ENCODE measurements at places on chromosomes 11 and 22.

DNA sequence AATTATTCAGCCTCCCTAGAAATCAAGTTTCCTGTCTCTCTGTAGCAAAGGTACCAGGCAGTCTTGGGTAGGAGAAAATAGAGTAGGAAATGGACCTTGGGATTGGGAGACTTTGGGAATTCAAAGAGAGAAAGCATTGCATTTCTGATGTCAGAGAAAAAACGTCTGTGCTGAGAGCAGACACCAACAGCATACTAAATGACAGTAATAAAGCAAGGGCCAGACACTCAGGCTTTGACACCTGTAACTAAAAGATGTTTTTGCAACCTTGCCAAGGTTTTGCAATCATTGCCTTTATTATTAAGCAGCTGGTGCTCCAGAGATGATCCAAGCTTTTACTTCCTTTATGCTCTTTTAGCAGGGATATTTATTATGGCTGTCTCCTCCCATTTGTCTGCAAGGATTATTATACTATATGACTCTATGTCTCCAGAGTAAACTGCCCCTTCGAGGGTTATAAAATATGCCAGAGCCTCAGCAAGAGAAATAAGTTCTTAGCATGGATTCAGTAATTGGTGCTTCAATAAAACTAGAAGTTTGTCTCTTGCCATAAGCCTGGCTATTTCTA, 85.2 kb upstream of the GRAMD1B start:
- no peak overlapping the region for H3K4me3 ChIP-seq
- H3K4me1 ChIP-seq, result no peaks in the 10 kb centered on the region
- no peak for DNase-seq
- H3K36me3 ChIP-seq, result no peaks in the 10 kb centered on the region

DNA sequence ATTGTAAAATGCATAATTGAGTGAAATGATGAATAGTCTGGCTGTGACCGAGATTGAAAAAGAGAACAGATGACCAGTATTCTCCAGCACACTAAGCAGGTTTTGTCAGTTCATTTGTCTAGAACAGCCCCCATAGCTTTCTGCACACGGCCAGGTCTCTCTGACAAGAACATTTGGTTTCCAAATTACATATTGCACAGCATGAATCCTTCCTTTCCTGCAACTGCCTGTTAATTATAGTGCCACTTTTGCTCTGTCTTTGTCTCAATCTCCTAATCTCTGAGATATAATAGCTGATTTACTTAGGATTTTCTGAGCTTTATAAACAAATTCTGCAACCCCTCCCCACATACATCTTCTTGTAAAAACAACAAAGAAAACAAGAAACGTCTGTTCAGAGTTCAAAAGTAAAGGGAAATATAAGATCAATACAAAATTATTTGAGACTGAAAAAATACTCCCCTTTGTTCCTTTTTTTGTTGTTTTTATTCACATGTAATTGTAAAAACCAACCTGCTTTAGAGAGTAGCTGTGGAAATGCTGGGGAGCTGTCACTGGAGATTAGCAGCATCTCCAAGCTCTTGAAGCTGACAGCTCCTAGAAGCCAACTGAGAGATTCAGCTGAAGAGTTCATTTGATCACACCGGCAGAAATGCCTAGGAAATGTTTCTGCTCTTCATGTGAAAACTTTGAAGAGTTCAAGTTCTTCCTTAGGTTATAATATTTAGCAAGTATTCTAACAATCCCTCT, 998.1 kb downstream of the DLG2 start:
- no peak overlapping the region for H3K27ac ChIP-seq
- no peak for DNase-seq
- H3K4me3 ChIP-seq, result no peak overlapping the region
- H3K4me1 ChIP-seq, result no peaks in the 10 kb centered on the region

DNA sequence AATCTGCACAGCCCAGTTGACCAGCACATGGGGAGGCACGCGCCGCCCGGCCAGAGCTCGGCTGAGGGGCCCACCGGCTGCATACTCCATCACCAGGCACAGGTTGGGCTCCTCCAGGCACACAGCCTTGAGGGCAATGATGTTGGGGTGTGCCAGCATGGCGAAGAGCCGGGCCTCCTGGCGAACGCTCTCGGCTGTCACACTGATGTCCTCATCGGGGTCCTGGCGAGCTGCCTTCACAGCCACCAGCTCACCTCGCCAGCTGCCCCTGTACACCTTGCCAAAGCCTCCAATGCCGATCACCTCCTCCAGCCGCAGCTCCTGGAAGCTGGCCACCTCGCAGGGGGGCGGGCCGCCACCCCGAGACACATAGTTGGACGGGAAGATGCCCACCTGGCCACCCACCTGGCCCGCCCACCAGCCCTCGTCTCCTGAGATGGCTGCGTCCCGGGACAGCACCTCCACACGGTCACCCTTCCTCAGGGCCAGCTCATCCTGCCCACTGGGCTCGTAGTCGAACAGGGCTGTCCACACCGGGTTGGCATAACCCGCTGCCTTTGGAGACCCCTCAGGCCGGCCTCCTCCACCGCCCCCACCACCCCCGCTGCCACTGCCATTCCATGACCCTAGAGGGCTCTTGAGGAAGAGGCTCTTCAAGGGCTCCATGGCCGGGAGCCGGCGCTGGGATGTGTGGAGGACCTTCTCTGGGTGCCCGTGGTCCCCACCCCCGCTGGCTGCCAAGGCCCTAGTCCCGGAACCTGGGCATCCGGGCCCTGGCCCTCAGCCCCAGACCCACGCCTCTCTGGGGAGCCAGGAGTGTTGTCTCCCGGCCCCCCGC, 711 bp downstream of the MAP3K11 start:
- H3K27ac ChIP-seq, result peak overlapping the region; percentile 43
- H3K27me3 ChIP-seq, result no peaks in the 10 kb centered on the region
- no peak for DNase-seq
- H3K4me1 ChIP-seq, result peaks cover 5% of the 10 kb centered on the region

DNA sequence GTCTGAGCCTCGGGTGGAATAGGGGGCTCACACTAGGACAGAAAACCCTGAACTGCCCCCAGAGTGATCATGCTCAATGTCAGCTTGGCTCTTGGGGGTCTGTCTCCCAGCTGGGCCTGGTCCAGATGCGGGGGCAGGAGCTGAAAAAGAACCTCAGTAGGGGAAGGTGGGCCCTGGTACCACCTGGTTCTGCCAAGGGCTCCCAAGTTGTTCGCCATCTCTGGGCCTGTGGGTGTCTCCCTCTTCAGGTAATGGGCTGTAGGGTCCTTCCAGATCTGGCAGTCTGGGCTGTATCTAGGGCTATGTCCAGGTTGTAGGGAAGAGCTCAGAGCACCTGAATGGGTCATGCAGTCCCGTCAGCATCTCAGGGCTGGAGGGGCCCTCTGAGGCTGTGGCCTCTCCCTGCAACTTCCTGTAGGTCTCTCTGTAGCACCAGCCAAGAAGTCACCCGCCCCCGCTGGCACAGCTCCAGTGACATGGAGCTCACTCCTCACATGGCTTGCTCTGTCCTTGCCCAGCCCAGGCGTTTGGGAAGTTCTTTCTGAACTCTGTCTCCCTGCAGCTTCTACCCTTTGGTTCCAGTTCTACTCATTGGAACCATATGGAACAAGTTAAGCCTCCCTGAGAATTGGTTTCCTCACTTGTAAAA, 33.0 kb upstream of the SOX10 start:
- peaks cover 4% of the 10 kb centered on the region for H3K4me1 ChIP-seq
- no peaks in the 10 kb centered on the region for H3K27me3 ChIP-seq
- H3K27ac ChIP-seq, result no peak overlapping the region
- DNase-seq, result no peak

GRCh38 chr22:27075028-27075678, 417.8 kb downstream of the MIAT start:
- no peaks in the 10 kb centered on the region for H3K36me3 ChIP-seq
- no peak overlapping the region for H3K27ac ChIP-seq
- H3K4me1 ChIP-seq, result no peaks in the 10 kb centered on the region
- no peak overlapping the region for H3K4me3 ChIP-seq
- no peaks in the 10 kb centered on the region for H3K27me3 ChIP-seq

- no peak overlapping the region for H3K4me3 ChIP-seq
- no peak for DNase-seq
- H3K36me3 ChIP-seq, result no peaks in the 10 kb centered on the region
- peaks cover 5% of the 10 kb centered on the region for H3K27me3 ChIP-seq
Measured at GRCh38 chr22:38946771-38947170, 10.6 kb upstream of the APOBEC3A start.

GRCh38 chr11:86416494-86416893, 41.8 kb downstream of the CCDC81 start:
- H3K27me3 ChIP-seq, result no peaks in the 10 kb centered on the region
- H3K4me3 ChIP-seq, result no peak overlapping the region
- H3K36me3 ChIP-seq, result no peaks in the 10 kb centered on the region

DNA sequence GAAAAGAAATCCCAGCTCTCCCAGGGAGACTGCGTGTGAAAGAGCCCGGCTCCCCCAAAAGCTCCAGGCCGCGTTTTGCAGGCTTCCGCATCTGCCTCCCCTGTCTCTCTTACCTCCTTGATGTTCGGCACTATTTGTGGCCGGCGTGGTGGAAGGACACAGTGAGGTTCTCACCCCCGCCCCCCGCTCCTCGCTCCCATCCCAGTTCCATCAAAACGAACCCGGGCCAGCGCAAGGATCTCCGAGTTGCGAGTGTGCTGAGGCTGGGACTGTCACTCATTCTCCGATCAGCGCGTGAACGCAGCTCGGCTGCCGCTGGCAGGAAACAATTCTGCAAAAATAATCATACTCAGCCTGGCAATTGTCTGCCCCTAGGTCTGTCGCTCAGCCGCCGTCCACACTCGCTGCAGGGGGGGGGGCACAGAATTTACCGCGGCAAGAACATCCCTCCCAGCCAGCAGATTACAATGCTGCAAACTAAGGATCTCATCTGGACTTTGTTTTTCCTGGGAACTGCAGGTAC, at the start of gene NCAM1:
Gene NCAM1 (plus strand): TSS at position 275 of the 523 bp plus-strand sequence.
- H3K27ac ChIP-seq, result no peak within 1 kb of the TSS
- peaks cover 24% of the 10 kb centered on the region for H3K27me3 ChIP-seq
- H3K4me3 ChIP-seq, result peak within 1 kb of the TSS; percentile 75
- no peaks in the 10 kb centered on the region for H3K4me1 ChIP-seq

DNA sequence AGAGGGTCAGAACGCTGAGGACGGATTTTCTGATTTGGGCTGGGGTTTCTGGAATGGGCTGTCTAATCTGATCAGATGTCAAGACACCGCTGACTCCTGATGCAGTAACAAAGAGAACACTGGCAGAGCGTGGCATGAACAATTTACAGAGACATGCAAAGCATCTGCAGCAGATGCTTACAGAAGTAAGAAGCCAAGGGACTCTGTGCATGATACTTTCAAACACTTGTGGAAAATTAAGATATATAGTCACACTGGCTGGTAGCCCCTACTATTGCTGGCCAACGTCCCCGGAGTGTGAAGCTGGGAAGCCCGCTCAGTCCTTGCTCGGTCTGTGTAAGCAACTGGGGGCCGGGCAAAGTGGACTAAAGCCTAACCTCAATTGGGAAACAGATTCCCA, 903.7 kb downstream of the BRD1 start:
- H3K36me3 ChIP-seq, result no peaks in the 10 kb centered on the region
- H3K4me3 ChIP-seq, result no peak overlapping the region
- DNase-seq, result peak; percentile 3
- no peak overlapping the region for H3K27ac ChIP-seq

DNA sequence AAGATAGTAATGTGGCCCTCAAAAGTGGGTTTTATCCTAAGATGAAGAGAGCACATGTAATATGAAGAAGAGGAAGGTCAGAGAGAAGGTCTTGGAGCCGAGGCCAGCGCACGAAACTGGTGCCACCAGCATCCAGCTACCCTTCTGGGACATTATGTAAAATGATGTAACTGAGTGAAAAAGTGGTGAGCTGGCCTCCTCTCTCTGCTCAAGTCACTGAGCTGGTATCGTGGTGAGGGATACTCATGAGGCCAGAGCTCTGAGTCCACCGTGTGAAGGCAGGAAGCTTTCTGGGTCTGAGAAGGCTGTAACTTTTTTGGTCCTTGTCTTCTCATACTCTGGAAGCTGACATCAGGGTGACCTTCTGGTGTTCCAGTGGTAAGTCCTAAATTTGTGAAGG, 25.1 kb downstream of the RNF185 start:
- H3K36me3 ChIP-seq, result 0 out of 2 replicates have a peak, but pooled peaks cover 3% of the 10 kb centered on the region
- H3K4me3 ChIP-seq, result no peak overlapping the region
- no peak for DNase-seq
- H3K27me3 ChIP-seq, result no peaks in the 10 kb centered on the region

DNA sequence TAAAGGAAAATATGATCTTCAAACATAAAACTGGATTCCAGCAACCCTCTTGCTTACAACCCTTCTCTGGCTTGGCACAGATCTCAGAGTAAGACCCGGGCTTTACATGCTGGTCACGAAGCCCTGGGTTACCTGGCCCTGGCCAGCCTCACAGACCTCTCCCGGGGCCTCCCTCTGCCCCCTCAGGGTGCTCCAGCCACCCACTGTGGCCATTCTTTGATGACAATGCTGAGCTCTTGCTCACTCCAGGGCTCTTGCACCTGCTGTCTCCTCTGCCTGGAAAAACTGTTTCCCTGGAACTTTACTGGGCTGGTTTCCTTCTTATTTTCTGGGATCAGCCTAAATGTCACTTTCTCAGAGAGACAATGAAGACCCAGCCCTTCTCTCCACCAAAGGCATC, 43.9 kb downstream of the C11orf96 start:
- no peaks in the 10 kb centered on the region for H3K4me1 ChIP-seq
- no peak overlapping the region for H3K27ac ChIP-seq
- no peak for DNase-seq
- H3K36me3 ChIP-seq, result no peaks in the 10 kb centered on the region
- no peaks in the 10 kb centered on the region for H3K27me3 ChIP-seq
- H3K4me3 ChIP-seq, result no peak overlapping the region

DNA sequence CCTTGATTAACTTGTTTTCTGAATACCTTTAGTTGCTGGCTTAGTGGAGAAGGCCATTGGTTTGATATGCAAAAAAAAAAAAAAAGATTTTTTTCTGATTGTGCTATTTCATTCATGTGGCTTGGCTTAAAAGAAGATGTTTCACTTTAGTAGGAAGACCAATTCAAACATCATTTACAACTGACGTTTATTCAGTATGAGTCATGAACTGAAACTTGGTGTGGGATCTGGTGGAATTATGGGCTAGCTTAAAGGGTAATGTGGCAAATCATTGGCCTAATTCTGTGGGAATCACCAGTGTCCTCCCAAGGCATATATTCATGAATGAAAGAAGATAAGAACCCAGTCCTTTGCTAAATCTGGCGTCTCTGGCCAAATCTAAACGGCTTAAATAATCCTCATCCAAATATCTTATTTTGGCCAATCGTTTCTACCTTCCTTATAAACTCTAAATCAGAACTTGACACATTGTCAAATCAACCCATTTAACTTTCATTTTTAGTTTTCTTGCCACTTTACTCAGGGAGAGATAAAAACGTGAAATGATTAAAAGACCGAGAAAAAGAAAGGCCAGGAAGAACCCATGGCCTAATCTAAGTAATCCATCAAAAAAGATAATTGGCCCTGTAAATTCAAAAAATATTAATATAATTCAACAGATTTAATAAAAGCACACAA, 77.0 kb downstream of the DDIAS start:
- no peak overlapping the region for H3K4me3 ChIP-seq
- no peaks in the 10 kb centered on the region for H3K4me1 ChIP-seq
- no peak overlapping the region for H3K27ac ChIP-seq
- H3K27me3 ChIP-seq, result no peaks in the 10 kb centered on the region
- no peaks in the 10 kb centered on the region for H3K36me3 ChIP-seq
- DNase-seq, result no peak
